CD4-positive, alpha-beta T cell treated with Interleukin-1 beta for 1 hour (primary cell): ENCODE measurements at places on chromosomes 4 and X.

DNA sequence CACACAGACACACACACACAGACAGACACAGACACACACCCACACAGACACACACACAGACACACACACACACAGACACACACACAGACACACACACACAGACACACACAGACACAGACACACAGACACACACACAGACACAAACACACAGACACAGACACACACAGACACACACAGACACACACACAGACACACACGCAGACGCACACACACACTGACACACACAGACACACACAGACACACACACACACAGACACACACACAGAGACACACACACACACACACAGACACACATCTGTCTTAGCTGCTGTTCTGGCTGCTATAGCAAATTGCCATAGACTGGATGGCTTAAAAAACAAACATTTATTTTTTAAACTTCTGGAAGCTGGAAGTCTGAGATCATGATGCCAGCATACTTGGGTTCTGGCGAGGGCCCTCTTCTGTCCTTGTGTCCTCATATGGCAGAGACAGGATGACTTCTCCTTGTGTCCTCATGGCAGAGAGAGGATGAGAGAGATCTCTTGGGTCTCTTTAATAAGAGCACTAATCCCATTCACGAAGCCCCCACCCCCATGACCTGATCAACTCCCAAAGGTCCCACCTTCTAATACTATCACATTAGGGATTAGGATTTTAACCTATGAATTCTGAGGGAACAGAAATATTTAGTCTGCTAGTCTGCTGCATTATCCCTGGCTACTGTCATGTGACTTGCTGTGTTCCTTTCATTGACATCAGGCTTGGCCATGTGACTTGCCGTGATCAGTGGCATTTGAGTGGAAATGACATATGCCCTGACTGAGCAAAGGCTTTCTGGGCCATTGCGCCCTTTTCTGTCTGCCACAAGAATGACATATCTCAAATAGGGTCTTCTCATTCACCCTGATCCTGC lies 32.7 kb upstream of the RASGEF1B start:
- DNase-seq, result no peak

DNA sequence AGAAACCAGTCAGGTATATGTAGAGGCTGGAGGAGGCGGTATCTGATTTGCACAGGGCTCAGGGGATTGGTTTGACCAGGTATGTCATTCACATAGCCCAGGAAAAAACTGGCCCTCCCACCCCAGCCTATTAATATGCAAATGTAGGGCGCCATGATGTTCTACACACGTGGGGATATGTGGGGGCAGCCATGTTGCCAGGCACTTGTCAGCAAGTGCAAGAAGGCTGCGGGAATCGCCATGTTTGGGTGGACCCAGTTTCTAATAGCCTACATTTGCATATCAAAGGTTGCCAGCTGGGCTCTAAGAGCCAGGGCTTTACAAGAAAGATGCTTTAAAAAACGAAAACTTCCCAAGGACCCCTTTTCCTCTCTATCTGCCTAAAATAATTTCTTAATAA lies 335.1 kb downstream of the SMARCA1 start:
- no peak for DNase-seq

- DNase-seq, result no peak
Observed at GRCh38 chrX:124497386-124497785, 151.0 kb downstream of the SH2D1A start.

DNA sequence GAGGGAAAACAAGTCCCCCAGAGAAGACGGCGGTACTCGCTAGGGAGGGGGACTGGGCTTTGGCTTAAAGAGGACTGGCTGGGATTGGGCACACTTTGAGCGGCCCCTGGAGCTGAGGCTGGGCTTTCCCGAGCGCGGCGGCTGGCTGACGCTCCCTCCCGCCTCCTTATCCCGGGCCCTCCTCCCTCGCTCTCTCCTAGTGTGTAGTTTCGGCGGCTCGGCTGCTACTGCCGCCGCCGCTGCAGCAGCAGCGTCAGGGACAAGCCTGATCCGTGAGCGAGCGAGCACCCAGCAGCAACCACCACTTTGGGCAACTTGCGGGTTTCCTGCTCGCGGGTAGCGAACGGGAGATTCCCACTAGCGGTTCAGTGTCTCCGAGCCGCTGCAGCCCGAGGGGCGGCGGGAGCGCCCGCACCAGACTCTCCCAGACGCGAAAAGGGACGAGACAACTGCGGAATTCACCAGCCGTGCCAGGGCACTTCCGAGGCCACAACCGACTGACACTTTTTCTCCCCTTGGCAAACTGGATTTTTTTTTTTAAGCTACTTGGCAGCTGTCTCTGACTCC lies 632 bp upstream of the PCDH7 start:
- DNase-seq, result no peak

- DNase-seq, result no peak
Observed at GRCh38 chr4:7740866-7741525, 198.7 kb downstream of the AFAP1 start.
